ENCODE measurements at places on chromosomes 2 and 18.

DNA sequence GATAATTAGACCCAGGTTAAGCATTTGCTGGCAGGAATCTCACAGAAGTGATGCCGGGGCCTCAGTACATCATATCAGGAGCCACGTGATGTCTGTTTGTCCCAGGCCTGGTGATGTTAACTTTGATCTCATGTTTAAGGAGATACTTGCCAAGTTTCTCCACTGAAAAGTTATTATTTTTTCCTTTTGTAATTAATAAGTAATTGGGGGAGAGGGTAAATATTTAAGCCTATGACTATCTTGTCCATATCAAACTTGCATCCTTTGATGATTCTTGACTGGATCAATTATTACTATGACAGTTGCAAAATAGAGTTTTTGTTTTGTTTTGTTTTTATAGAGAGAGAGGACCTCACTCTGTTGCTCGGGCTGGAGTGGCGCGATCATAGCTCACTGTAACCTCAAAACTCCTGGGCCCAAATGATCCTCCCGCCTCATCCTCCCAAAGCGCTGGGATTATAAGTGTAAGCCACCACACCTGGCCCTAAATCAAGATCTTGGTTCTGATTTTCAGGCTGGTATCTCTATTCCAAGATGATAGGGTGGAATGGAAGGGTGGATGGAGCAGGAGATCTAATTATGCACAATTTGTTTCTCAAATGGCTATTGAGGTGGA lies 46.4 kb downstream of the SLC4A1AP start:
- DNase-seq: no peak

- no peak for DNase-seq
Measured at GRCh38 chr2:53826030-53826410, 33.7 kb downstream of the GPR75 start.

DNA sequence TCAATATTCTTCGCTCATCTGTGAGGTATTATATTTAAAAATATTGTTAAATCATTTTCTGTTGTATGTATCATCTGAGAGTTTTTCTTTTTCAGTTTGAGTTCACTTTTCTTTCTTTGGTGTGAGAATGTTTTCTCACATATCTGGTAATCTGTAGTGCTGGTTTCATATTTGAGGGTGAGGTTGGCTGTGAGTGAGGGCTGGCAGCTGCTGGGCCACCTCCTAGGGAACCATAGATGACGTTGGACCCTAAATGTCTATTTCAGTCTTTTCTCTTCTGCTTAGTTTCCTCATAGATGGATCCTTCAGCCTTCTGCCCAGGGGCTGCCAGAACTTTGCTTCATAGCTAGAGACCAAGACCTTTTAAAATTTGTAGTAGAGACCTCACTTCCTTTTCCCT lies 33.5 kb downstream of the MGAT5 start:
- DNase-seq: no peak

DNA sequence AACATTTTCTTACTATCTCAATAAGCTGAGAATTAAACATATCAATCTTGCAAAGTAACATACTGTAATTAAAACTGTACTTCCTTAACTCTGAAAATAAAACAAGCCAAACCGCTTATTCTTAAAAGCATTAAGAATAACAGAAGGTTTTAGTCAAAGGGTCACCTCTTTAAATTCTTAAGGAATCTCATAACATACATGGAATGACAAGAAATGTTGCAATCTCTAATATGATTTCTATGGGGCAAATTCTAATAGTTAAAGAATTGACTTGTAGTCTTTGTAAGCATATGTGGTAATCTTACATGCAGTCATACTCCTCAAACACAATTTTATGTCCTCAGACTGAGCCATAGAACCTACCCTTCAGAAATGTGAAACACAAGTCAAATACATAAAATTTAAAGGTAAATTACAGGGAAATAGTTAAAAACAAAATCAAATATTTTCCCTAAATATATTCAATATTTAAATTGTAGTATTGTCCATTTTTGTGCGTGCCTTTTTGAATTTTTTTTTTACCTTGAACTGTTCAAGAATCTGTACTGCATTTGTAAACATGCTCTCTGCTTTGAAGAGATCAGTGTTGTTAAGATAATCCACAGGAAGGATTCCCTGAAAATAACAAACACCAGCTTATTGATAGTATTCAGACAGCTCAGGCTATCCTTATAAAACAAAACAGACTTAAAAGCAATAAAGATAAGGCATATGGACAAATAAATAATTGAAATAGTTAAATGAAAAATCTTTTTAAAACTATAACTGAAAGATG lies 48.2 kb downstream of the PIGN start:
- DNase-seq: peak; percentile 47

DNA sequence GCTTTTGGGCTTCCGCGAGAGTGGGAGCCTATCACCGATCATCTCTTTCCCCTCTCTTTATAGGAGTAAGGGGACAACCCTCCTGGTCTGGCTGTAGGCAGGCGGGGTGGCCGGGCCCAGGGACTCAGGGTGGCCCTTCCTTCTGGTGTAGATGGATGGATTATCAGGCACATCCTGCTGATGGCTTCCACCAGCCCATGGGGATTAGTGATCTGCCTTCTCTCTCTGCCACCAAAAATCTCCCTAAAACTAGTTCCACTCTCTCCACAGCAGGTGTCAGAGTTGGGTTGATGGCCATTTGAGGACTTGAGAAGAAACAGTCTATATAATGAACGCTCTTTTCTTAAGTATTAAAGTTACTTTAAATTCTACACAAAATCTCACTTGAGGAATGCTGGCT lies 37.4 kb downstream of the NCK2 start:
- DNase-seq: no peak

DNA sequence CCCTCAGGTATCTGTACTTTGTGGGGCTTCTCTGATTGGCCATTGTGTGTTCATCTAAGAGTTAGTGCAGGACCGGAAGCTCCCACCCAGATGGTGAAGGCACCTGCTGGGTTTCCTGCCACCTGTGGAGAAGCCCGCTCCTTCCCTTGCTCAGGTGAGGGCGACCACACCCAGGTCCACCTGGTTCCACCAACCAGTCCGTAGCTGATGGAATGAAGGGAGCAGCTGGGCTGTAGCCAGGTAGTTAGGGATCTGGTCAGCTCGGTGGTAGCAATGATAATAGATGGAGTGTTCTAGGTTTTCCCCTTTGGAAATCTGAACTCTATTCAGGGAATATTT lies 16.0 kb downstream of the SH3BP4 start:
- no peak for DNase-seq

All from left lung (tissue), 14 donors.